ENCODE measurements at places on chromosomes 2 and 18. TPM values are rescaled to one million over a fixed set of nuclear protein-coding genes. Genes with fewer than 3 reads are reported as not detected.

The PTRHD1 gene
- total RNA-seq = 68.8 TPM

The R3HDM1 gene
- 28.1 TPM for total RNA-seq

The GRB14 gene
- total RNA-seq = 6.9 TPM

The CAPG gene
- 209 TPM for total RNA-seq

The CTLA4 gene
- total RNA-seq = 1.5 TPM

The SCN3A gene
- total RNA-seq = 3.0 TPM

The CNGA3 gene
- not detected for total RNA-seq

The IL18RAP gene
- 1.6 TPM for total RNA-seq

The TMEM131 gene
- total RNA-seq = 37.5 TPM

The IL1F10 gene
- not detected for total RNA-seq

The DNAH7 gene
- 9.9 TPM for total RNA-seq

The GPR35 gene
- 1.7 TPM for total RNA-seq

The TCF23 gene
- total RNA-seq = not detected

The LRP1B gene
- 37.1 TPM for total RNA-seq

The RBKS gene
- total RNA-seq = 6.9 TPM

The MTIF2 gene
- 33.5 TPM for total RNA-seq

The CPO gene
- total RNA-seq = 2.1 TPM

The COL3A1 gene
- 36.4 TPM for total RNA-seq

The ASB1 gene
- total RNA-seq = 12.4 TPM

The ACTG2 gene
- 3.1 TPM for total RNA-seq

The CD8B gene
- total RNA-seq = 3.5 TPM

The RAB17 gene
- total RNA-seq = 88.1 TPM

The IL37 gene
- not detected for total RNA-seq

The PMAIP1 gene
- 2.3 TPM for total RNA-seq

The CCDC74B gene
- total RNA-seq = 14.1 TPM

The KDM3A gene
- 39.5 TPM for total RNA-seq

The TMEFF2 gene
- total RNA-seq = not detected

The CGREF1 gene
- total RNA-seq = 8.5 TPM

The SERPINB12 gene
- total RNA-seq = not detected

The LYPD1 gene
- 0.45 TPM for total RNA-seq

The CASP8 gene
- 14.1 TPM for total RNA-seq

The PRSS56 gene
- not detected for total RNA-seq

The ANXA4 gene
- total RNA-seq = 72.0 TPM

The LIMS2 gene
- total RNA-seq = 14.7 TPM

The LHCGR gene
- 0.94 TPM for total RNA-seq

The KCNK3 gene
- 4.8 TPM for total RNA-seq

The LOXHD1 gene
- 0.11 TPM for total RNA-seq

The GNAL gene
- 25.8 TPM for total RNA-seq

The ABCG8 gene
- total RNA-seq = not detected

The ZNF385B gene
- 2.8 TPM for total RNA-seq

The SNTG2 gene
- 4.2 TPM for total RNA-seq
